ENCODE measurements at places on chromosomes 12 and 14. TPM values are rescaled to one million over a fixed set of nuclear protein-coding genes. Genes with fewer than 3 reads are reported as not detected.

DNA sequence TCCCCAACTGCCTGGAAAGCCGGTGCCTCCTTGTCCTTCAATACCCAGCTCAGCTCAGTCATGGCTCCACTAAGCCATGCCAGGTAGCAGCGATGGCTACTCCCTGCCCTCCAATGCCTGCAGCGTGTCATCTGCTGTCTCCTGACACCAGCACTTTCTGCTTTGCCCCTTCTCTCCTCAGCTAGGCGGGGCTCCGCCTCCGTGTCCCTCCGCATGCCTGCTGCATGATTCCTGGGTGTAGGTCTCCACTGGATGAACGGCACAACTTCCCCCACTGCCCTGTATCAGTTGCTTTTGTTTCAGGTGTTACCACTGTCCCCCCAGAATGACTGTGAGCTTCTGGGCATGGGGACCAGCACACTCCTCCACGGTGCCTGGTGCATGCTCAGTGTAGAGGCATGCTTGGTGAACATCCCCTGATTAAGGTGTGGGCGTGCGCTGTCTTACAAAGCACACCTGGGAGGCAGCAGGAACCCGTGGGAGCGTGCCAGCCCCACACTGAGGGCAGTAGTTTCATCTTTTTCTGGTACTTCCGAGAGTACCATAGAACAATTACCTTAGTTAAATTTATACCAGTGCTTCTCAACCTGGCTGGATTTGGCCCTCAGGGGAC is 179.4 kb upstream of the PRMT8 start:
- no peak for DNase-seq
- H3K4me1 ChIP-seq: peaks cover 45% of the 10 kb centered on the region
- no peak overlapping the region for H3K4me3 ChIP-seq

GRCh38 chr12:19704966-19705365 is 265.7 kb downstream of the AEBP2 start:
- no peaks in the 10 kb centered on the region for H3K4me1 ChIP-seq
- H3K27me3 ChIP-seq: no peaks in the 10 kb centered on the region

DNA sequence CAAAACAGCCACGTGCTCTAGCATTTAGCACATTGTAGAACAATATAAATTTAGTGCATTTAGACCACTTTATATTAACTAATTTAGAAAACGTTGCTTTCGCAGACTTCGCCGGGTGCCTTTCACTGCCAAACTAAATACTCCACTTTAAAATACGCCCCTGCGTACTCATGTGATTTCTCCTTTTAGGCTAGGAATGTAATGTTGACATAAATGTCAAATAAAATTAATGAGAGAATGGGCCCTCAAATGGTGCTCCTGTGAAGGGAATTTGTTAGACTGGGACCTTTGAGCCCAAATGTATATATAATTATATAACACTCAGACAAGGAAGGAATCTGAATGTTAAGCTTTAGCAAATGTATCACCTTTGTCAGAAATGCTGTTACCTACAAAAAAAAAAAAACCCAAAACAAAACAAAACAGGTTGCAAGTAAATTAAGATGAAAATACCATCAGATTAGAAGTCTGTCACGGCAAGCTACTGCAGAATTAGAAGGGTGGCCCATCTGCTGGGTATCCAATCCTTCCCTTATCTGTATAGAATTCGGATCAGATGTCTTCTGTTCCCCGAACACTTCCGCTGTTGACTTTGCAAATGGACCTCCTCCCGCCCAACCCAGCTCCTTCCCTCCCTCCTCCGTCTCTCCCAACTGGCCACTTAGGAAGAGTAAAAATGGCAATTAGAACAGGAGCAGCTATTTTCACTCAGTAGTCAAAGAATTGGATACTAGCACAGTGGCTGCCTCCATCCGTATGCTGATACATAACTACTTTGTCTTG is 159.3 kb upstream of the FOXN3 start:
- H3K4me3 ChIP-seq: no peak overlapping the region
- H3K27me3 ChIP-seq: no peaks in the 10 kb centered on the region
- no peaks in the 10 kb centered on the region for H3K36me3 ChIP-seq
- no peak for DNase-seq
- H3K27ac ChIP-seq: no peak overlapping the region

GRCh38 chr12:51484119-51484518 is 59.5 kb downstream of the SLC4A8 start:
- H3K27ac ChIP-seq: no peak overlapping the region
- H3K36me3 ChIP-seq: no peaks in the 10 kb centered on the region
- no peak for DNase-seq
- no peaks in the 10 kb centered on the region for H3K4me1 ChIP-seq

GRCh38 chr12:89439941-89440340 is 84.7 kb downstream of the GALNT4 start:
- no peaks in the 10 kb centered on the region for H3K4me1 ChIP-seq
- H3K36me3 ChIP-seq: no peaks in the 10 kb centered on the region
- H3K27ac ChIP-seq: no peak overlapping the region
- no peaks in the 10 kb centered on the region for H3K27me3 ChIP-seq

- no peak overlapping the region for H3K4me3 ChIP-seq
- DNase-seq: no peak
- no peaks in the 10 kb centered on the region for H3K36me3 ChIP-seq
These were observed 72.0 kb upstream of the FKBP4 start for GRCh38 chr12:2722806-2723205.

DNA sequence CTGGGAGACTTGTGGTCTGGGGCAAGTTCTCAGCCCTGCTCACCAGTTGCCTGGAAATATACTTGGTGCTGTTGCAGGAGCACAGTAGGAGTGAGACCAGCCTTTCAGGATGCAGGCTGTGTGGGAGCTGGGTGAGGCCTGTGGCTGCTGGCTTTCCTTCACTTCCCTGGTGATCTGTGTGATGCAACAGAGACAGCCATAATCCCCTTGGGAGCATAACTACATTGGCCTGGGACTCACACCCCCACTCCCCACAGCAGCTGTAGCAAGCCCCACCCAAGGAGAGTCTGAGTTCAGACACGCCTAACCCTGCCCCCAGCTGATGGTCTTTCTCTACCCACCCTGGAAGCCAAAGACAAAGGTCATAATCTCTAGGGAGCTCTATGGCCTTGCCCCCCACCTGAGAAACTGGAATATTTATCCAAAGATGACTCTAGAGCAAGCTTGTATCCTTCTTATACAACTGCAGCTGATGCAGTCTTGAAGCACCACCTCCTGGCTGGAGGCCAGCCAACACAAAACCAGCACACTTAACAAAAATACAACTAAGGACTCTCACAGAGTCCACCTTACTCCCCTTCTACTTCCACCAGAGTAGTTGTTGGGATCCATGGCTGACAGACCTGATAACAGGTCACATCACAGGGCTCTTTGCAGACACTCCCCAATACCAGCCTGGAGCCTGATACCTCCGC is 190.4 kb upstream of the CPNE8 start:
- no peak overlapping the region for H3K4me3 ChIP-seq
- no peaks in the 10 kb centered on the region for H3K4me1 ChIP-seq
- no peaks in the 10 kb centered on the region for H3K27me3 ChIP-seq
- no peak for DNase-seq
- no peak overlapping the region for H3K27ac ChIP-seq

GRCh38 chr12:108822497-108823205 is 34.7 kb downstream of the SSH1 start:
- H3K27ac ChIP-seq: no peak overlapping the region
- H3K36me3 ChIP-seq: peaks cover 12% of the 10 kb centered on the region
- H3K4me3 ChIP-seq: no peak overlapping the region
- H3K27me3 ChIP-seq: no peaks in the 10 kb centered on the region

GRCh38 chr12:89238593-89238992 is 113.7 kb downstream of the DUSP6 start:
- H3K27me3 ChIP-seq: no peaks in the 10 kb centered on the region
- H3K4me1 ChIP-seq: peaks cover 24% of the 10 kb centered on the region
- no peaks in the 10 kb centered on the region for H3K36me3 ChIP-seq
- H3K27ac ChIP-seq: peak overlapping the region; percentile 27
- H3K4me3 ChIP-seq: no peak overlapping the region

DNA sequence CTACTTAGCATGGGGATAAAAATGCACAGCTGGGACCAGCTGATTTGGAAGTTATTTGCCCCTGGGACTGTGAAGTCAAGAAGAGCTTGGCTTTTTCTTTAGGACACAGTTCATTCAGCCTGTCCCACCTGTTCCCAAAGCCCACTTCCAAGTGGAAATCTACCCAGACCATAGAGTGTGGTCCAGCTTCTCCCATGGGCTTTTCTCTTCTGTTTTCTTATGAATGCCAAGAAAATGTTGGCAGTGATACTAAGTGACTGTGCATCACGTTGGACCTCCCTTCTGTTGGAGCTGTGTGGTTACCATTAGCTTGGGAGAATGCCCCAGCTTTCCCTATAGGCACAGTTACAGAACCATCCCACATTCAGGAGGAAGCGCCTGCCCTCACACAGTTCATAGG is 89.4 kb downstream of the NT5DC3 start:
- H3K27me3 ChIP-seq: peaks cover 5% of the 10 kb centered on the region
- no peak for DNase-seq
- H3K36me3 ChIP-seq: no peaks in the 10 kb centered on the region
- no peaks in the 10 kb centered on the region for H3K4me1 ChIP-seq

GRCh38 chr14:94682061-94682516 is 69.9 kb downstream of the SERPINA3 start:
- H3K4me1 ChIP-seq: no peaks in the 10 kb centered on the region
- no peak overlapping the region for H3K27ac ChIP-seq
- H3K4me3 ChIP-seq: no peak overlapping the region
- H3K36me3 ChIP-seq: no peaks in the 10 kb centered on the region
- H3K27me3 ChIP-seq: no peaks in the 10 kb centered on the region
- DNase-seq: no peak

- DNase-seq: peak; percentile 72
- no peak overlapping the region for H3K27ac ChIP-seq
- no peaks in the 10 kb centered on the region for H3K27me3 ChIP-seq
- H3K4me1 ChIP-seq: peaks cover 42% of the 10 kb centered on the region
- no peak overlapping the region for H3K4me3 ChIP-seq
- H3K36me3 ChIP-seq: peaks cover 15% of the 10 kb centered on the region
These were observed 5.8 kb downstream of the WSB2 start for GRCh38 chr12:118055144-118055557.

- H3K27me3 ChIP-seq: no peaks in the 10 kb centered on the region
- H3K4me3 ChIP-seq: no peak overlapping the region
- H3K27ac ChIP-seq: peak overlapping the region; percentile 52
These were observed 149.8 kb downstream of the TGFB3 start for GRCh38 chr14:75831952-75832351.

Gene GDF3
- not detected for total RNA-seq

Gene DPY19L2
- total RNA-seq: 1.9 TPM

Gene OTX2
- not detected for total RNA-seq

Gene SIX1
- 0.64 TPM for total RNA-seq

Gene B4GALNT1
- 0.48 TPM for total RNA-seq

Gene IFNG
- not detected for total RNA-seq

Gene IFNG-AS1
- not detected for total RNA-seq

Gene SLC6A13
- total RNA-seq: not detected

Gene CFAP54
- total RNA-seq: not detected

Gene GARIN6
- not detected for total RNA-seq

Gene MGP
- total RNA-seq: 43.5 TPM

Gene CLEC1B
- not detected for total RNA-seq
